ENCODE measurements at places on chromosomes 13 and 19.

GRCh38 chr19:20999731-21000352 is 20.6 kb upstream of the ZNF430 start:
- peak; percentile 94 for DNase-seq

GRCh38 chr19:8526345-8527091 is 12.6 kb upstream of the ZNF414 start:
- peak; percentile 98 for DNase-seq

- no peak for DNase-seq
Measured at GRCh38 chr13:37085606-37086005, 19.9 kb downstream of the CSNK1A1L start.

GRCh38 chr13:110676595-110677587 is 29.0 kb downstream of the CARS2 start:
- DNase-seq: no peak

DNA sequence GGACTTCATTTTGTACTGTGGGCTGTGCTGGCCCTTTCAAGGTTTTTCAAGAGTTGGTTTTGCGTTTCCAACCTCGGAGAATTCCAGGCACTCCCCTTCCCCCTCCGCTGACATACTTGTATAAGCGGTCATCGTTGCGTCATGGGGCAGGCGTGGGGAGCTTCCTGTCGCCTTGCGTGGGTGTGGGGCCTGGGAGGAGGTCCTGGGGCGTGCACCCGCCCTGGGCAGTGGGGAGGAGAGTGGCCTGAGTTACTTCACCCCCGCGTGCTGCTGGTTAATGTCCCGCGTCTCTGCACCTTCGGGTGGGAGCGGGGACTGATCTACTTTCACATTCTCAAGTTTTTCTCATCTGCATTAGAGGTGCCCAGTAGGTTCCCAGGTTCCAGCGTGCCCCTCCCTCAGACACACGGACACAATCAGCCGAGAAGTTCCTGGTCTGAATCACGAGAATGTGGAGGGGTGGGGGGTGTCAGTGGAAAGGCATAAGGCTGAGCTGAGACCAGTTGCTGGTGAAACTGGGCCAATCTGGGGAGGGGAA is 4.1 kb downstream of the IER2 start:
- no peak for DNase-seq
